ENCODE measurements at places on chromosomes 1 and 21. TPM values are rescaled to one million over a fixed set of nuclear protein-coding genes. Genes with fewer than 3 reads are reported as not detected.

RIPPLY3 gene
- polyA plus RNA-seq, result 2.1 TPM

- DNase-seq, result no peak
Observed at GRCh38 chr21:14040386-14040785, 170.4 kb downstream of the LIPI start.

GRCh38 chr1:24110642-24111261, 1.2 kb downstream of the MYOM3 start:
- DNase-seq, result no peak

IL20 gene
- polyA plus RNA-seq, result not detected

GRCh38 chr1:183918589-183918988, 113.7 kb downstream of the RGL1 start:
- no peak for DNase-seq

Measured in left renal pelvis (tissue), 4 donors.